Forelimb muscle (tissue), 1 donor: ENCODE measurements at places on chromosomes 16 and 17.

DNA sequence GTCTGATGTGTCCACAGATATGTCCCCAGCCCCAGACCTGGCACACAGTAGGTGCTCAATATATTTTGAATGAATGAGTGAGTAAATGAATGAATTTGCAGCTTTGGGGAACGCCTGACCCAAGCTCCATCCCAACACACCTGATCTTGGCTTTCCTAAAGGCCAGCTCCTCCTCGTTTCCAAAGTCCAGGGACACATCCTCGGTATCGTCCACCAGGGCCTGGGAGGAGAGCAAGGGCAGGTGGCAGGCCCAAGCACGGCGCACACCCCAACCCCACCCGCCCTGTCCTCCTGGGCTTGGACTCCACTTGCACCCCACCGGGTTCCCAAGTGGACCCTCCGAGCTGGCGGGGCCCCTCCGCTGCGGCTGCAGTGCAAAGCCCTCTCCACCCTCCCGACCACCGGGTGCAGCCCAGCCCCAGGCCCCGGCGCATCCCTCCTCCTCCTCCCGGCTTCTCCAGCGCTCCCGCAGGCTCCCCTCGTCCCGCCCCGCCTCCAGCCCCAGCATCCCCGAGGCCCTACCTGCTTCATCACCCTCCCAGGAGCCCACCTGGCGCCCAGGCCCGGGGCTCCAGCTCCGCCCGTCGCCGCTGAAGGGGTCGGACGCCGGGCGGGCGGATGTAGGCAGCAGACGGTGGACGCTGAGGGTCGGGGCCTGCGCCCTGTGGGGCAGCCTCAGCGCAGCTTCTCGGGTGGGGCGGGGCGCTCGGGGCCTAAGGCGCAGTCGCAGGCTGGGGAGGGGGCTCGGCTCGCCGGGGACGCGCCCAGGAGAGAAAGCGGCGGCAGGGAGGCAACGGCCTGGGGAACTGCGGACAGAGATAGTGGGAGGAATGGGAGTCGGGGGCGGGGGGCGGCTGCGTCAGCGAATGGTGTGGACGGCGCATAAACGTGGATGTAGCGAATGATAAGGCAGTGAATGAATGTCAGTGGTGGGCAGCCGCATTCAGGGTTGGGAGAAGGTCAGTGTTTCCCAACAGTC, at the start of gene TVP23A:
Gene TVP23A, minus strand, starts transcription at position 832 of the 979 bp plus-strand sequence. Its CDS starts 301 bp downstream, at position 531.
- DNase-seq = no peak

DNA sequence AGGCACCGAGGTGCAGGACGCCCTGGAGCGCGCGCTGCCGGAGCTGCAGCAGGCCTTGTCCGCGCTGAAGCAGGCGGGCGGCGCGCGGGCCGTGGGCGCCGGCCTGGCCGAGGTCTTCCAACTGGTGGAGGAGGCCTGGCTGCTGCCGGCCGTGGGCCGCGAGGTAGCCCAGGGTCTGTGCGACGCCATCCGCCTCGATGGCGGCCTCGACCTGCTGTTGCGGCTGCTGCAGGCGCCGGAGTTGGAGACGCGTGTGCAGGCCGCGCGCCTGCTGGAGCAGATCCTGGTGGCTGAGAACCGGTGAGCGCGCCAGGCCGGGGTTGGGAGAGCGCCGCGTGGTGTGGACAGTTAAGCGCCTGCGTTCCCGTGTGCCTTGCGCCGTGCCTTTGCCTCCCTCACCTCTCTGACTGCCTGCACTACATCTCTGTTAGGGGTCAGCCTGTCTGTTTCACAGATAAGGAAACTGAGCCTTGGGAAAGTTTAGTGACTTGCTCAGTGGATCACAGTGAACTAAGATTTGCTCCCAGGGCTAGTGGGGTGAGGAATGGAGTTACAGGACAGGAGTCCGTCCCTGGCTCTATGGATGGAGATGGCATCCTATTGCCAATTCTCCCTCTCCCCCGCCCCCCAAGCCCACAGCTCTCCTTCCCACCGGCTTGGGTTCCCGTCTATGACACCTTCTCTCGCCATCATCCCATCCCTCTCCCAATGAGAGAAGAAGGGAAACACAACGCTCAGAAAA, 880 bp downstream of the SARM1 start:
- DNase-seq = no peak

- no peak for DNase-seq
Observed at GRCh38 chr17:73841431-73842060, 197.3 kb upstream of the SDK2 start.

GRCh38 chr17:65167566-65167965, 30.4 kb downstream of the RGS9 start:
- no peak for DNase-seq

DNA sequence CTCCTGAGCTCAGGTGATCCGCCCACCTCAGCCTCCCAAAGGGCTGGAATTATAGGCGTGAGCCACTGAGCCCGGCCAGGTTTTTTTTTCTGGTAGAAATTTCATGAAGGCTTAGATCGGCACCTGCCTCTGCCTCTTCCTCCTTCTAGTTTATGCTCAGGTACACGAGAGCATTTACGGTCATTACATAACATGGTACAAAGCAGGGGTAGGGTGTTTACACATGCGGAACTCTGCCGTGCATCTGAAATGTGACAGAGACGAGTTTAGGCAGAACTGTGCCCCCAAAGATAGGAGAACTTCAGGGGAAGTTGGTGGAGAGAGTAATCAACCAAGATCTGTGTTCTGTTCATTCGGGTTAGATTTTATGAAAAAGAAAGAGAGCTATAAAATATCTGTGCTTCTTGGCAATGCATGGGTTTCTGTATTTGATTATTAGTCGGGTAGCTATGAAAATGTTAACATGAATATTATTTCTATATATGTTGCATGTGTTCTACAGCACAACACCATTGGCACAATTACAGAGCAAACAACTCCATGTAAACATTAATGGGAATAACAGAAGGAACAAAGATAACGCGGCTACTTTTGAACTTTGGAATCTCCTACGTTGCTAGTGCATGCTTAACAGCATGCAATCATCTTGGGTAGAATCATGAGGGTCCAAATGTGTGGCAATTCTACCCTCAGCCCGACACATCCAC, 23.5 kb upstream of the MAP2K6 start:
- DNase-seq = no peak

DNA sequence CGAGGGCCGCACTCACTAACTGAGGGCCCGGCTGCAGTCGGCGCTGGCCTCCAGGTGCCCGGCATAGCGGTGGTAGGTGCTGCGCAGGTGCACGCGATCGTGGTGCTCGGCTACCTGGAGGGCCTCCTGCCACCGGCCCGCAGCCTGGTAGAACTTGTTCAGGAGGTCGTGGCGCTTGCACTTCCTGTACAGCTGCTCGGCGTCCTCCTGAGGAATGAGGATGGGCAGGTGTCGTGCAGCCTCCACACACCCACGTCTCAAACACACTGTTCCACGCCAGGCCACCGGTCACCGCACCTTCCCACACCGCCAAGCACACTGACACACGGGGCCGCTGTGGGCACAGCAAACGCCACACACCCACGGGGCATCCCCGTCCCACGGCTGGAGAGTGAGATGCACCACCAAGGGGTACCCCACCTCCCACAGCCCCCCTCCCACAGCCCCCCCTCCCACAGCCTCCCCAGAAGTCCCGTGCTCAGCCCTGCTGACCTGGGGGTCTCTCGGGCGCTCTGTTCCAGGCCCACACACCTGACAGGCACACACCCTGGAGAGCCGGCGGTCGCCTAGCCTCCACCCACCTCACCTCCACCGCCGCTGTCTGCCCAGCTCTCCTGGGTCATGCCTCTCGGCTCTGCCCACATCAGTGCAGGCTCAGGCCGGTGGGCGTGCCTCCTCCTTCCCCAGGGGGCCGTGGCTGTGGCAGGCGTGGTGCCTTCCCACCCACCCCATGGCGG, 7.4 kb upstream of the TMEM204 start:
- DNase-seq = no peak

DNA sequence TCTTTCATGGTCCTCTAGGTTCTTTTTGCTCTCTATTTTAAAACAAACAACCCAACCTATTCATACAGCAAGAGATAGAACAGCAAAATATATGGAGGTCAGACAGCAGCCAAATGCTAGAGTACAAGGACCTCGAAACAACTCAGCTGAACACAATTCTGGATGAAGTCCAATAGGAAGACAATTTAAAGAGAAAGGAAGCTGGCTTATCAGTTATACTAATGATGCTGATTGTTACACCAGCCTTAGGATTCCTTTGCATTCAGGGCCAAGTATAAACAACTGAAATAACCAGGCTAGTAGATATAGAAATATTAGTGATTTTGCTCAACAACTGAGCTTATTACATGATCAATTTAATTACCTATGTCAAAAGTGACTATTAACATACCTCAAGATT, 2.5 kb downstream of the SSH2 start:
- DNase-seq = no peak

DNA sequence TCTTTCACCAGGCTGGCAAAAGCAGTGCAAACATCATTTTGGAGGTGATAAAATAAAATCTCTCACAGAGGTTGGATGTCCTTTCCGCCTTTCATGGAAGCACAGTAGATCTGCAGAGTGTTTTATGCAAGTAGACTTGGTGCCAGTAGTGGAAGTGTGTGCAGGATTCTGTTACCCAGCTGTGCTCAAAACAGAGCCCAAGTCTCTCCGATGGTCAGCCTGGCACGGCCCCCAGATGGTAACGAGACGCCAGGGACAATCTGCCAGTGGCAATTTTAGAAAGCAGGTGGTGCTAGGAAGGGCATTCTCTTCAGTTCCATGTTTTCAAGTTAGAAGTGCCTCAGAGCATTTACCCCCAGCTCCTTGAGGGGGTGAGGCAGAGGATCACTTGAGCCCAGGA, 1.5 kb upstream of the MTHFSD start:
- DNase-seq = no peak

DNA sequence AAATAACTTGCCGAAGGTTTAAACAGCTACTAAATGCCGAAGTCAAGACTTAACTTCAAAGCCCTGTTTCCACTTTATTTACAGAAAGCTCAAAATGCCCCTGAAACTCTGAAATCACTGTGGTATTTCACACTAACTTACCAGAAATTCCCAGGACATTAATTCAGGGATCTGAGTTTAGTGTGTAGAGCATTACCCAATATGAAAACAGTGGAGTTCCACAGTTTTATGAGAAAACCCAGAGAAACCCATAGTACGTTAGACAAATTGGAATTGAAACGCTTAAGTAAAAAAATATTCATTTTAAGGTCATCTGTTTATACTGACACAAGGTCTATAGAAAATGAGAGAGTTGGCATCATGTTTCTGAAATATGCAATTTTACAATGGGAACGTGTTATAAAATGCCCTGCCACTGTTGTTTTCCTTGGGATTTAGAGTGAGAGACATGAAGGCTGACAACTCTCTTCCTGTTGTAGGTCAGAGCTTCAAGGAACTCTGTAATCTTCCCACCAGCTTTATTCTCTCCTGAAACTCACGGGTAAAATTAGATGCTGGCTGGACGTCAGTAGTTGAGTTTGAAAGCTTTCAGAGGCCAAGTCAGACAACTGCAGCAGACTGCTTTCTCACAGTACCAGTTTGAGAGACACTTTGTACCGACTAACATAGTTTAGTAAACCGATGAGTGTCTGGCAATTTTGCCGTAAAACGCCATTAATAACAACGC, 139.4 kb upstream of the TBX2 start:
- DNase-seq = no peak

DNA sequence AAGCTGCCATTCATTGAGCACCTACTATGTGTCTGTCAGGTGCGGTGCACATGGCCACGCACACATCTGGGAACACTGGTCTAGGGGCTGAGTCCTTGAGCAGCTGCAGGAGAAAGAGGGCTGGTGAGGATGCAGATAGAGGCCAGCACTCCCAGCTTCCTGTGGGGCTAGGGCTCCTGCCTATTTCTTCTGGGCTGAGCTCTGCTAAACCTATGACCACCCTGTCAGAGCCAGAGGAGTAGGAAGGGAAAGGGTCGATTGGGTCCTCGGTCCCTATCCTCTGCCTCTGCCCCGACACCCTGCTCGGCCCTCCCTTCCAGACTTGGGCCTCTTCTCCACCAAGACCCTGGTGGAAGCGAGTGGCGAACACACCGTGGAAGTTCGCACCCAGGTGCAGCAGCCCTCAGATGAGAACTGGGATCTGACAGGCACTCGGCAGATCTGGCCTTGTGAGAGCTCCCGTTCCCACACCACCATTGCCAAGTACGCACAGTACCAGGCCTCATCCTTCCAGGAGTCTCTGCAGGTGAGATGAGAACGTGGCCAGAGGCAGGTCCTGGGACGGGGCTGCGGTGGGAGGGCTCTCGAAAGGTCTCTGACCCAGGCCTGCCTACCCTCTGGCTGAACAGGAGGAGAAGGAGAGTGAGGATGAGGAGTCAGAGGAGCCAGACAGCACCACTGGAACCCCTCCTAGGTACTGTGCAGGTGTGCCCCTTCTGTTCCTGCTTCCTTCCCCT, 4.0 kb upstream of the TMEM88 start:
- DNase-seq = no peak

DNA sequence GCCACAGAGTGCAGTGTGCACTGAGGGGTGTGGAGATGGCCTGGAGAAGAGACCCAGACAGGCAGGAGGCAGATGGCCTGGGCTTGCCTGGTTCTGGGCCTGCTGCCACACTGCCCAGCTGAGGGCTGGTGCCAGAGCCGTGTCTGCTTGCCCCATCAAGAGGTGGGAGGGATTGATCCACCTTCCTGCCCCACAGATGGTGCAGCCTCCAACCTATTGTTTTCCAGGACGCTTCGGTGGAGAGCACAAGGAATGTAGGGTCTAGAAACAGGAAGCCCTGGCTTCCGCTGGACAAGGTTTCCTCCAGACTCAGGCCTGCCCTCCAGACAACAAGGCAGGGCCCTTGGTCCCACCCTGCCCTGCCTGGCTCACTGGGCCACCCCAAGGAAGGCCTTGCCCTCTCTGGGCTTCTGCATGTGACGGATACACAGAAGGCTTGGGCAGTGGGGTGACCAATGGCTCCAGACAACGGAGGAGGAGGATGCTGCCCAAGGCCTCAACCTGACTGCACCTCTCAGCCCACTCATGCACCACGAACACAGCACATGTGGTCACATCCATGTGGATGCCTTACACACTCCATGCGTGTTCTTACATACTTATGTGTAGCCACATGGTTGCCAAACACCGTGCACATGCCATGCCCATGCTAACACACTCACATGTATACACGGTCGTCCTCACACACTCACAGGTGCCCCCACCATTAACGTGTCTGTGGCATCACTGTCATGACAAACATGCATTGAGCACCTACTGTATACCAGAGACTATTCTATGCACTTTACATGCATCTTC, 6.5 kb upstream of the CDH5 start:
- DNase-seq = no peak

DNA sequence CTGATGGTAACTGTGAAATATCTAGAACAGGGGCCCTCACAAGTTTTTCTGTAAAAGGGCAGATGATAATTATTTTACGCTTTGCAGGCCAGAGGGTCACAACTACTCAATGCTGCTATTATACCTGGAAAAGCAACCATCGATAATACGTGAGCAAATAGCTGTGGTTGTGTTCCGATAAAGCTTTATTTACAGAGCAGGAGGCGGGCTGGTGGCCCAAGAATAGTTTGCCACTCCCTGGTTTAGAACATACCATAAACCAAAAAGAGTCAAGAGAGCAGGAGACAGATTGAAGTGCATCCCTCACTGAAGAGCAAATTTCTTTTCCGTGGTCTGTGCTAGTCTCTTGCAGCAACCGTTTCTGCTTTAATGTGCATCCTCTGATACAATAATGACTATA, 77.9 kb upstream of the DYNLRB2 start:
- no peak for DNase-seq
